Activated T-cell treated with anti-CD3 and anti-CD28 coated beads, Interleukin-2, amount 50 U/mL, for 1 hour (primary cell): ENCODE measurements at places on chromosomes 1 and 21.

GRCh38 chr1:38657207-38657840 lies 202.2 kb downstream of the RRAGC start:
- no peak for DNase-seq

- DNase-seq, result no peak
Observed at GRCh38 chr1:82466891-82467290, 666.2 kb downstream of the ADGRL2 start.

DNA sequence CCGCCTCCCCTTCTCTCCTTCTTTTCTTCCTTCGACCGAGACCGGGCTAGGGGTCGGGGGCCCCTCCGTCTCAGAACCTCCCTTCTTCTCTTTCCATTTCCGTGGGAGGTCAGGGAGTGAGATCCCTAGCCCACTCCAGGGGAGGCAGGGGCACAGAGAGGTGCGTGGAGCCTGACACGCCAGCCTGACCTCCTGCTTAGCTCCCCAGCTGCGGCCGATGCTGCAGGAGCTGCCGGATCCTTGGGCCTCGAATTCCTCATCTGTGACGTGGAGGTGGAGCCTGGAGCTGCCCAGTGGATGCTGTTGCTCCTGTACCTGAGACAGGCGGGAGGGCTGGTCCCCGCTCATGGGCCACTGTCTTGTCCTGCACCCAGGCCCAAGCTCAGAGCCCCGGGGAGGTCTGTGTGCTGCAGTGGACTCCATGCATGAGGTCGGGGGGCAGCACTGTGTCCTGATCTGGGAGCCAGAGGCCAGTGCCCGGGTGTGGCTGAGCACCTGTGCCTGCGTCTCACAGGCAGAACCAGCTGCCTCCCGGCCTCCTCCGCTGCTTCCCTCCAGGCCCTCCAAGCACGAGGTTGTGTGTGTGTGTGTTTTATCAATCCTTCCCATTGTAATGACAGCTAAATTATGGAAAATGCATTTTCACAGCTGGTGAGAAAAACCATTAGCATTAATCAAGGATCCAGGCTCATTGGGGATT lies 55.3 kb upstream of the TTC34 start:
- no peak for DNase-seq

DNA sequence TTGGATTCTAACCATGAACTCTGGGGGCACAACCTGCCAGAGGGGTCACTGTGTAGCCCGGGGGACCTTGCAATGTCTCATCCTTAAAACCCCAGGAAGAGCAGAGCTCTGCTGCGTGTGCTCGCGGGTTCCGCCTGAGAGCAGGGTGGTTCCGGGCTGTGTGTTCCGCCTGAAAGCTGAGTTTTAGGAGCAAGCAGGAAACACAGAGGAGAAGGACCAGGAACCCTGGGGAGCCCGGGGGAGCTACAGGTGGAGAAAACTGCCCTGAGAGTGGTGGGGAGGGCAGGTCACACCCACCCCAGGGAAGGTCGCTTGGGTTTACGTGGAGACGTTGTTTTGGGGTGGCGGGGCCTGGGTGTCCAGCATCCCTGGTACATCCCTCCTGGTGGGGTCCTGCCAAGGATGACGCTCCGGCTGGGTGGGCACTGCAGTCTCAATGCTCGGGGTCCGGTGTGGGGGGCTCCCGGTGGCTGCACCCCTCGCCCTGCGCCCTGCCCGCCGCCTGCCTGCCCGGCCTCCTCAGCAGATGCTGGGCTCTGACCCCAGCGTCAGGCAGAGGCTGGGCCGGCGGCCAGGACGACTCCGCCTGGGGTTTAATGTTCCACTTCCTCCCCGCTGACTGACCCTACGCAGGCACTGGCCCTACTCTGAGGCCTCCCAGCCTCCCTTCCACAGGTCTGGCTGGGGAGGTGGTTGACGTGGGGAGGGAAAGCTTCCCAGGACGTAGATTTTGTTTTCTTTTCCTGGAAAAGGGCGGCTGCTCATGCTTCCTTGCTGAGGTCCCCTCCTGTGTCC lies 17.3 kb upstream of the C1orf159 start:
- DNase-seq, result no peak
